ENCODE measurements at places on chromosomes 7 and 10. TPM values are rescaled to one million over a fixed set of nuclear protein-coding genes. Genes with fewer than 3 reads are reported as not detected.

DNA sequence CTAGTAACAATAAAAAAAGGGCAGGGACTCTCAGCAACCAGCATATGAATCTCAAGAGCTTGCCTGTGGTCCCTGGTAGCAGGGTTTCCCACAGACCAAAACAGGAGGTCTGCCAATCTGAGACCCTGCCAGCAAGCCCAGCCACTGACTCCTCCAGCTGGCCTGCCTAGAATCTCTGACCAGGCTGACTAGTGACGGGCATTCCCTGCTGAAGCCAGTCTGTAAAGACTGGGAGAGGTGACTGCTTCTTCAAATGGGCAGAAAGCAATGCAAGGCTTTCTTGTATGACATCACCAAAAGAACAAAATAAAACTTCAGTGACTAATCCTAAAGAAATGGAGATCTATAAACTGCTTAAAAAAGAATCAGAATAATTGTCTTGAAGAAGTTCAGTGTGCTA lies 249.4 kb downstream of the TCF7L2 start:
- no peak for DNase-seq

The GRID1 gene
- total RNA-seq: 0.11 TPM

DNA sequence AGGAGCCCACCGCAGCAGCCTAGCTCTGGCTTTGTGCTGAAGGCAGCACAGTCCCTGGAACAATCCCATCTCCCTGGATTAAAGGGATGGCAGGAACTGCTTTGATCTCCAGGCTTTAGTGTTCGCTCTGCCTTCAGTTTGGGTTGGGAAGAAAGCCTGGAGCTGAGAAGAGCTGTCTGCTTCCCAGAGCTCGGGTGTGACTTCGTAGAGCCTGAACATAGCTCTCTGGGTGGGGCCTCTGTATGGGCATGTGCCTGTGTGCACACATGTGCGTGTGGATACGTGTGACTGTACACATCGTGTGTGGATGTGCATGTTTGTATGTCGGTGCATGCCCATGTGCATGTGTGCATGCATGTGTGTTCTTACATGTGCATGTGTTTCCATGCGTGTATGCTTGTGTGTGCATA lies 8.7 kb downstream of the ADCY1 start:
- peak; percentile 35 for DNase-seq

- no peak for DNase-seq
These were observed 89.1 kb downstream of the GFRA1 start for GRCh38 chr10:116183733-116184511.

- DNase-seq: no peak
These were observed 33.0 kb upstream of the SPOCK2 start for GRCh38 chr10:72121389-72121788.

All from spleen (tissue), 13 donors.